ENCODE measurements at places on chromosomes 7 and 10. TPM values are rescaled to one million over a fixed set of nuclear protein-coding genes. Genes with fewer than 3 reads are reported as not detected.
A peak's percentile ranks its signal among the peaks of the same experiment; 100 is the strongest.

Gene ACBD7
- total RNA-seq: 1.7 TPM

Gene RELN
- not detected for total RNA-seq

Gene WNT2
- total RNA-seq: not detected

GRCh38 chr7:15669443-15670090 is 16.9 kb downstream of the MEOX2 start:
- DNase-seq: no peak

DNA sequence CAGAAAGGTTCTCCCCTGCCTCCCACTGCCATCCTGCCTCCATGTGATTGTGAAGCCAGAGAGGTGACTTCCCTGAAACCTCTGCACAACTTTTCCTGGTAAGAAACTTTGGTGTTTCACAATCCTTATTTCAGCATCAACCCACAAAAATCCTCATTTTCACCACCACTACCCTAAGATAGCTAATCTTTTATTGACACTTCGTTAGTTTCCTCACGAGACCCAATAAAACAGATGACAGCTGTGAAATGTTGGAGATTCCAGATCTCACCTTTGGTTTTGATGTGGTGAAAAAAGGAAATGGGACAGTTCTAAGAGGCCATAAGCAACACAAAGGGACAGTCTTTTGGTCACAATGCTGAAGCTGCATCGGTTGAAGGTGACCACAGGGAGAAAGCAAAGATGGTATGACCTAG is 59.9 kb upstream of the TM9SF3 start:
- no peak for DNase-seq

DNA sequence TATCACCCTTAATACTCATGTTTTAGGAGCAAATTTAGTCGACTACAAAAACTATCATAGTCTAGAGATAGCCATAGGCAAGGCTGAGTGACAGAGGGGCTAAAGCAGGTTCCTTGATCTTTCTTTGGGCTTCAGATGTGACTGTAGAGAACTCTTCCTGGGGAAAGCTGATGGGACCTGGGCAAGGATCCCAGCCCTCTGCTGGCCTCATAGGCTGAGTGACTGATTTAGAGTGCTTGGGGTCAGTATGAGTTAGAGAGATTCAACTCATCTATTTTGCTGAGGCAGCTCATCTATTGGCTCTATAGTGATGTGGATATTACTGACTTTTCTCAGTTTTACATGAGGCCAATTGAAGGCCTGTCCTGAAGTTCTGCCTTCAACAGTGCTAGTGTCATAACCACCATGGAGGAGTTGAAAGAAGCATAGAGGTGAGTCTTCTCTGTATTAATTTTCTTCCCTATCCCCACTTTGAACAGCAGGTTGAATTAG is 81.6 kb downstream of the SAMD9 start:
- DNase-seq: no peak

GRCh38 chr7:82291931-82292330 is 151.6 kb downstream of the CACNA2D1 start:
- no peak for DNase-seq

DNA sequence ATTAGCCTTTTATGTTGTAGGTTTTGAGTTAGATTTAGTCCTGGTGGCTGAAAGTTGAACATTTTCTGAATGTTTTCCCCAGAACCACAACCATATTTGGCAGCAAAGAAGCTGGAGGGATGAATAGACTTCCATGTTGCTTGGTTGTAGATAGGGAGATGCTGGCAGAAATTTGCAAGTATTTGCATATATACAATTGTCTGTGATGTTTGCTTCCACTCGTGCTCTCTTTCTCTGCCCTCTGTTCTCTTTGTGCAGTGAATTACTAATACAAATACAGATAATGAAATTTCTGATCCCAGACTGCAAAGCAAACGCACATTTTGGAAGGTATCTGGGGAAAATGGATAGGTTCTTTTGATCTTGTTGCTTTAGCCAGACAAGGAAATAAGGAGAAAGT is 96.1 kb downstream of the SNX10 start:
- no peak for DNase-seq

GRCh38 chr7:49522111-49522510 is 251.3 kb upstream of the VWC2 start:
- peak; percentile 77 for DNase-seq

- DNase-seq: no peak
These were observed 105.7 kb downstream of the DNAJB6 start for GRCh38 chr7:157442456-157442855.

DNA sequence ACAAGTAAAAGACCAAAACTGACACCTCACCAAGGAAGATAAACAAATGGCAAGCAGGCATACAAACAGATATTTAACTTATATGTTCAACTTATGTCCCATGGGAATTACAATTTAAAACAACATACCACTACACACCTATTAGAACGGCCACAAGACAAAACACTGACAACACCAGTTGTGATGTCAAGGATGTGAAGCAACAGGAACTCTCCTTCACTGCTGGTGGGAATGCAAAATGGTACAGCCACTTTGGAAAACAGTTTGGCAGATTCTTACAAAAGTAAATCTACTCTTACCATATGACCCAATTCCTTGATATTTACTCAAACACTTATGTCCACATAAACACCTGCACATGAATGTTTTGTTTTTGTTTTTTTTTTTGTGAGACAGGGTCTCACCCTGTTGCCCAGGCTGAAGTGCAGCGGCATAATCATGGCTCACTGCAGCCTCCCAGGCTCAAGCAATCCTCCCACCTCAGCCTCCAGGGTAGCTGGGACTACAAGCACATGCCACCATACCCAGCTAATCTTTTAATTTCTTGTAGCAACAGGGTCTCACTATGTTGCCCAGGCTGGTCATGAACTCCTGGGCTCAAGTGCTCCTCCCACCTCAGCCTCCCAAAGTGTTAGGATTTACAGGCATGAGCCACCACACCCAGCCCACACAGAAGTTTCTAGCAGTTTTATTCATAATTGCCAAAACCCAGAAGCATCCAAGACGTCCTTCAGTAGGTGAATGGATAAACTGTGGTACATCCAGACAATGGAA is 27.3 kb downstream of the HERC4 start:
- peak; percentile 5 for DNase-seq

GRCh38 chr7:51071427-51071826 is 245.2 kb downstream of the COBL start:
- DNase-seq: no peak

DNA sequence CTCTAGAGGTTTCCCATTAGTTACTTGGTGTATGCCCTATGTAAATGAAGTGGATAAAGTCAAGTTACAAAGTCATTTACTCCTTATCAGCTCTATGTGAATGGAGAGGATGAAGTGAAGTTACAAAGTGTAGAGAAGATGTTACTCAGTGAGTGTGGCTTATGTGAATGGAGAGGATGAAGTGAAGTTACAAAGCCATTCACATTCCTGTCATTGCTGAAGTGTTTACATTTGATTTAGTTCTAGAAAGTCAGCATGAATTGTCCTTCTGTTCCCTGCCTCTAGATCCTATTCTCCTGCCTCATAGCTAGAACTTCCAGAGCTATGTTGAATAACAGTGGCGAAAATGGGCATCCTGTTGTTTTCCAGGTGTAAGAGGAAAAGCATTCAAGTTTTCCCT is 880.1 kb downstream of the DNAJB9 start:
- no peak for DNase-seq

DNA sequence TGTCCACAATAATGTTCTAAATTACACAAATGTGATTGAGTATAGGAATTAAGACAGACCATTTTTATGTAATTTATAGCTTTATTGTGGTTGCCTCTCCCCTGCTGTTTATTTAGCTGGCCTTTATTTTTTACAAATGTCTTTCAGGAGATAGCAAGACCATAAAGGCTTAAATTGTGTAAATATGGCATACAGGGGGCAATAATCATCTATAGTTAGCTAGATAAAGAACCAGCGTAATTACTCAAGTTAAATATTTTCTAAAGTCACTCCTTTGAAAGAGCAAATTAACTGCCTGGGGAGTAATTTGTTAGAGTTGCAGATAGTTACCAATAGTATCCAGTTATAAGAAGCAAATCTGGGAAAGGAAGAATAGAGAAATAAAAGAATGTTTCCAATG is at the start of gene MALRD1:
MALRD1 (plus strand) TSS at position 313 of the 400 bp plus-strand sequence. CDS start 138 bp downstream, outside the sequence.
- no peak for DNase-seq

GRCh38 chr10:69213591-69214311 is 6.4 kb upstream of the HKDC1 start:
- DNase-seq: no peak

- no peak for DNase-seq
These were observed 21.3 kb upstream of the CPXM2 start for GRCh38 chr10:123912871-123913270.

DNA sequence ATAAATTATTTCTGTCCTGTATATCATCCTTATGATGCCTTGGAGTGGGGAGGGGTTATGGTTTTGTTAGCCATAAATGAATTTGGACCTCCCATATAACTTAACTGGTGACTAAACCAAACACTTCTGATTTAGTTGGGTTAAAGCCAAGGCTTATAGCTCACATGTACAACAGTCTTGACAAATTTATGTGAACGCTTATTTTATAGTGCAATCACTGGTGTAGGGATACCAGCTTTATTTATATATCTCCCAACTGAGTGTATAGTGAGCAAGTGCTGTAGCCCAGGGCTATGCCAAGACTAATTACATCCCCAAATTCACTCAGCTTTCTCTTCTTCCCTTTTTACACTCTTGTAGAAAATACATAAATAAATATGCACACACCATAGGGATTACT is 956.2 kb downstream of the SORCS3 start:
- DNase-seq: no peak
